NCI-H748 treated with DMSO at 0.1 percent for 48 hours (cell line): ENCODE measurements at places on chromosomes 7 and 10.

DNA sequence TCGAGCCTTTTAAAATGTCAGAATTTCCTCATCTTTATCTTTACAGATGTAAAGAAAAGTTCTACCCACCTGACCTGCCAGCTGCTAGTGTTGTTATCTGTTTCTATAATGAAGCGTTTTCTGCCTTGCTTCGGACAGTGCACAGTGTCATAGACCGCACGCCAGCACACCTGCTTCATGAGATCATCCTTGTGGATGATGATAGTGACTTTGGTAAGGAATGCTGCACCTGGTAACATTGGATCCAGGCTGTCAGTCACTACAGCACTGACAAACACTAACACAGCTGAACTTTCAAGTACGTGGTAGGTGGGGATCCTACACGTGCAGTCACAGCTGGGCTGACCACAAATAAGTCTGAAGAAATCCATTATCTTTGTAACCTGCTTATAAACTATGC lies 77.6 kb downstream of the GALNT11 start:
- DNase-seq = no peak

DNA sequence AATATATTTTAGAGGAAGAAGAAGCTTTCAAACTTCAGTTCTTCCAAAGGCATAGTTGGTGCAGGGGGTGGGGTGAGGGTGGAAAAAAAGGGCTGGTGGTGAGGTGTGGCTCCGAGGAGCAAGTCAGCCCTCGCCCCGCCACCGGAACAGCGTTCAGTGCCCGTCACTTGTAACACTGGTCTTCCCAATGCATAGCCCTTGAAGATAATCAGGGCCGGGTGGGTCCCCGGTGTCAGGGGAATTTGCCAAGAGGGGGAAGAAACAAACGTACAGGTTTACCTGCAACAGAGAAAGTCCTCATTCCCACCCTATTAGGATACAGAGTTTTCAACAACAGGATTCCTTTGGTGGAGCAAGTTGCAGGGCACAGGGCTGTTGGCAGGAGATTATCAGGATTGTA lies 1.5 kb downstream of the SVOPL start:
- no peak for DNase-seq

DNA sequence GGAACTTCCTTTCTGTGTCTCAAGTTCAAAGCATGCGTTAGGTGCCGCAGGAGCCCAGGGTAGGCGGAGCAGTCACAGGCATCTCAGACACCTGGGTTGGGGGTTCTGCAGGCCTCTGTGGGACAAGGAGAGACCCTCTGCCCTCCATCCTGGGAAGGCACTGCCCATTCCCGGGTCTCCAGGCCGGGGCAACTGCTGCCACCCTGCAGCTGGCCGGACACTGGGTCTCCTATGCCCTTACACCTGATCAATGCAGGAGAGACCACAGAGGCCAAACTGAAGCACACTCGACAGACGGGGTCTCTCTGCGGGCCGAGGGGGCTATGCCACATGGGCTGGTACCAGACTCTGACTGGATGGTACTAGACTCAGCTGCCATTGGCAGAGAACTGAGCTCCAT lies 36.9 kb downstream of the YKT6 start:
- DNase-seq = no peak

- peak; percentile 39 for DNase-seq
These were observed 56.5 kb upstream of the EFCAB10 start for GRCh38 chr7:105637755-105638154.

DNA sequence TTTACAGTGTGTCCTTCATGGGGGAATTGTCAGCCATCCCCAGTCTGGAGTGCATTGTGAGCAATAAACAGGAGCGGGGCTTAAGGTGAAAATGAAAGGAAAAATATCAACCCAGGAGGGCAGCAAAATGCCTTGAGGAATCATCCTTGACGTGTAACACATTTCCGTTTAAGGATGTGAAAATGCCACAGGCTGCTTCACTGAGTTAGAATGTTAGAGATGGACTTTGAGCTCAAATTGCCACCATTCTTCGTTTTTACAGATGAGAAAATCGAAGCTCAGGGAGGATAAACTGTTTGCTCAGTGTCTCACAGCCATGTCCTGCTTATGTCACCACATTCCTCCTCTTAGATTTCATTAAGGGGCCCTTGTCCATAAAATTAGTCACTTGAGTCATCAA lies 23.1 kb downstream of the SORCS3 start:
- DNase-seq = no peak

DNA sequence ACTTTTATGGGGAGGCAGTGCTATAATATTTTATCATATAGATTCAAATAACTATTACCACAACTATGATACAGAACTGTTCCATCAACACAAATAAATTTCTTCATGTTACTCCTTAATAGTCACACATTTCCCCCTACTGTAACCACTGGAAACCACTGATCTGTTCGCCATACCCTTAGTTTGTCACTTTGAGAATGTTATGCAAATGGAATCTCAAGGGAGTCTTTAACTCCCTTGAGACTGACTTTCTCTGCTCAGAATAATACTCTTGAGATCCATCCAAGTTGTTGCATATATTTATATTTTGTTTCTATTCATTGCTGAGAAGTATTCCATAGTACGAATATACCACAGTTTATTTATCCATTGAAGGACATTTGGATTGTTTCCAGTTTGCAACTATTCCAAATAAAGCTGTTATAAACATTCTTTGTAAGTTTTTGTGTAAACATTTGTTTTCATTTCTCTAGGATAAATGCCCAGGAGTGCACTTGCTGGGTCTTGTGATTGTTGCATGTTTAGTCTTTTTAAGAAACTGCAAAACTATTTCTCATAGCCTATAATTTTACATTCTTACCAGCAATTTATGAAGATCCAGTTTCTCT lies 19.7 kb upstream of the PON2 start:
- DNase-seq = no peak

DNA sequence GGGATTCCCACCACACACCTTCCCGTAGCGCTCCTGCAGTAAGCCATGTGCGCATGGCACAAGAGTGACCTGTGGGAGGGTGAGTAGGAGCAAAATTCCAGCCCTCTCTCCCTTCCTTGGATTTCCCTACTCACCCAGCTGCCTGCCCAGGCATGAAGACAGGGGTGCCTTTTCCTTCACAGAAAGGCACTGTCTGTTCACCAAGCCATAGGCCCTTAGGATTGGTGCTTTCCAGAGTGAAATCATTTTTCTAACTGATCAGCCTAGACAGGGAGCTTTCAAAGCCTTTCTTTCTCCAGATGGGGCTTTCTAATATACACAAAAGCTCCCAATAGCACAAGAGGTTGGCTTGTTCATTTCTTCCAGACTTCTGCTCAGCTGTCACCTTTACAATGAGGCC lies 79.7 kb downstream of the CTTNBP2 start:
- no peak for DNase-seq

DNA sequence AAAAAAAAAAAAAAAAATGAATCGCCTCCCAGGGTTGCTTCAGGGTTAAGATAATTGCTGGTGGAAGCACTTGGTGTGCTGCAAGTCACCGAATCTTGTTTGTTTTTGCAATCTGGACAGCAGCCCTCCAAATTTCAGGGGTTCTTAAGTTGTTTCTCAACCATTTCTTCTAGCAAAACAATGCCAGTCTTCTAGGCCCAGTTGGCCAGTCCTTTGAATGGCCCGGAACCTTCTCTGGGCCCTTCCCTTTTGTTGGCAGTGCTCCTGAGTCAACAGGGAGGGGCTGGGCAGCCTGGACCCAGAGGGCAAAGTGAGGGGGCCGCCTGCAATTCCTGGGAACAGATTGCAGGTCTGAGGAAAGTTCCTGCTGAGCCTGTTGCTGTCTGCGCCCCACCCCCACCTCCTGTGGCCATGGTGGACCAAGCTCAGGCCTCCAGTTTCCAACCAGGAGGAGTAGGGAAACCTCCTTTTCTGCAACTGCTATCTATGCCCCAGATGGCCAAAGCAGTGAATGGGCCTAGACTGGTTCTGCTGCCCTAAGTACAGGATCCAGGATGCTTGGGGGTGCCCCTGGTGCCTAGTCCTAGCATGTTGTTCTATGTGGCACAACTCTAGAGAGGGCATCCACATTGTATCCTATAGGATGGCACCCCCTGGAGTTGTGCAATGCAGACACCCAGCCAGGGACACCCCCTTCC lies 31.4 kb upstream of the PDCD4 start:
- DNase-seq = no peak

GRCh38 chr10:8312781-8313180 lies 258.3 kb downstream of the GATA3 start:
- no peak for DNase-seq

- DNase-seq = no peak
These were observed 1165.4 kb downstream of the GATA3 start for GRCh38 chr10:9219860-9220259.

DNA sequence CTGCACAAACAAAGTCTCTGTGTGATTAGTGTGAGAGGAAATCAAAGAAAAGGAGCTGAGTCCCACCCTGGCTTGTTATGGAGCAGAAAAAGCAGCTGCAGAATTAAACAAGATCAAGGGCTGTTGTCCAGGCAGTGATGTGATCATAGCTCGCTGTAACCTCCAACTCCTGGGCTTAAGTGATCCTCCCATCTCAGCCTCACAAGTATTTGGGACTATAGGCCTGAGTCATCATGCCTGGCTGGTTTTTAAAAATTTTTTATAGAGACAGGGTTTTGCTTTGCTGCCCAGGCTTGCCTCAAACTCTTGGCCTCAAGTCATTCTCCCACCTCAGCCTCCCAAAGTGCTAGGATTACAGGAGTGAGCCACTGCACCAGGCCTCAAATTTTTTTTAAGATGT lies 88.9 kb downstream of the IPMK start:
- no peak for DNase-seq

GRCh38 chr10:72068901-72069446 lies 19.4 kb downstream of the SPOCK2 start:
- no peak for DNase-seq

GRCh38 chr7:144827621-144828020 lies 8.2 kb downstream of the TPK1 start:
- DNase-seq = no peak

DNA sequence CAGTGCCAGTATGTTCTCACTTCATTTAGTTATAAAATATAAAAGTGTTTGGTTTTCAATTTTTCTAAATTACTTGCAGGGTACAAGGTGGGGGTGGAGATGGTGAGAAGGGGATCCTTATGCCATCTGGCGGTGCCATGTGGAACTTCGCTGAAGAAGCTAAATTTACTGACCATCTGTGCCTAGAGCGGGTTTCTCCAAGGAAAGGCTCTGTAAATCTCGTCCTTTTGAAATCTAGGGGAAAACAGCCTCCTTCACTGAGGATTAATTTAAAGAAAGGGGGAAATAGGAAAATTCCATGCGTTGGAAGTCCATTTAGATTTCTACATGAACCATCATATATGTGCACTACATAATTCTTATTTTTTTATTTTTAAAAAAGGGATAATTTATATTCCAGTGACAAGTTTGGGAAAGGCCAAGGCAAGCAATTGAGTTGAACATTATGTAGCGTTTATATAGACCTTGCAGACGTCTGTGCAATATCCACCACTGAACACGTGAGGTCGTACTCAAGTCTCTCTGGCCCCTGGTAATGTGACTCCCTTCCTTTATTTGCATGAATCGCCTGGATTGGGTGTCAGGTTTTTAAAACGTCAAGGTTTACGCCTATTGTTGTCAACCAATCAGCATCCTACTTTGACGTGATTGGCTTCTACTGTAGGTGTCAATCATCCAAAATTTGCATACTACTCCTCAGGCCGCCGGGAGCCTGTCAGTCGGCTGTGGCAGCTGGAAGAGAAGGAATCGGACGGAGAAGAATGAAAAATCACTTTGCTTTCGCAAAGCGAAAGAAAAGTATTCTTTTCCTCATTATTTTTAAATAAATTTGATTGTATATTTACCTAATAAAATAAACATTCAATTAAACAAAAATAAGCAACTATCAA lies 297.1 kb upstream of the NFE2L3 start:
- DNase-seq = peak; percentile 98

DNA sequence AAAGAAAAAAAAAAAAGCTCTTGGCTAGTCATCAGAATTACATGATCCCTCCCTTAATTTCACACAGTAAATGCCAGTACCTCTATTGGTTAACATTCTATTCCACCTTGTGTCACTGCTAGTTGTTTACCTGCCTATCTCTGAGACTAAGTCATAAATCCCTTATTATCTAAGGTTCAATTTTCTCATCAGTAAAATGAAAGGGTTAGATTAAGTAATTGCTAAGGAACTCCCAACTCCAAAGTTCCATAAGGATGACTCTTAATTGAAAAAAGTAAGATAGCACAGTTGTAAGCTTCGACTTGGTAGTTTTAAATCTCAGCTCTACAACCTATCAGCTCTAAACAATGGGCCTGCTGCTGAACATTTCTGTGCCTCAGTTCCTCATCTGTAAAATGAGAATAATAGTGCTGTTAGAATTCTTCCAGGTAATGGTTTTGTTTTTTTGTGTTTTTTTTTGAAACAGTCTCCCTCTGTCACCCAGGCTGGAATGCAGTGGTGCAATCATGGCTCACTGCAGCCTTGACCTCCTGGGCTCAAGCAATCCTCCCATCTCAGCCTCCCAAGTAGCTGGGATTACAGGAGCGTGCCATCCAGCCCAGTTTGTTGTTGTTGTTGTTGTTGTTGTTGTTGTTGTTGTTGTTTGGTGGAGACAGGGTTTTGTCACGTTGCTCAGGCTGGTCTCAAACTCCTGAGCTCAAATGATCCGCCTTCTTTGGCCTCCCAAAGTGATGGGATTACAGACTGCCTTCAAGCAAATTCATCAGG lies 35.6 kb downstream of the SRPK2 start:
- DNase-seq = no peak

- no peak for DNase-seq
These were observed 158.5 kb upstream of the YAE1 start for GRCh38 chr7:39407723-39408122.

DNA sequence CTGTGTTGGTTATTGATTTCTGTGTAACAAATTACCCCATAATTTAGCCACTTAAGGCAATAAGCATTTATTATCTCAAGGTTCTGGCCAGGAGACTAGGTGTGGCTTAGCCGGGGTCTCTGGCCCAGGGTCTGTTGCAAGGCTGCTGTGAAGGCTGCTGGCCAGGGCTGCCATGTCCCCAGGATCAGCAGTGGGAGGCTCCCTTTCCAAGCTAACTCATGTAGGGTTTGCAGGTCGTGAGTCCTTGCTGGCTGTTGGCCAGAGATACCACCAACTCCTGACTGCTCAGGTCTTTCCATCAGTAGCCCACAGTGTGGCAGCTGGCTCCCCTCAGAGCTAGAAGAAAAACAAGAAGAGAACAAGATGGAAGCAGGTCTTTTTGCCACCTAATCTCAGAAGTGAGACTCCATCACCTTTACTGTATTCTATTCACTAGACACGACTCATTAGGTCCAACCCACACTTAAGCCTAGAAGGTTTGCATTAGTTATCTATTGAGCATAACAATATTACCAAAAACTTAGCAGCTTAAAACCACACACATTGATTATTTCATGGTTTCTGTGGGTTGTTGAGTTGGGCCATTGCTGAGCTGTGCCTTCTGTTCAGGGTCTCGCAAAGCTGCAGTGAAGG lies 185.6 kb downstream of the PFKFB3 start:
- no peak for DNase-seq

GRCh38 chr7:142488036-142488633 lies 230.3 kb upstream of the PRSS58 start:
- no peak for DNase-seq

GRCh38 chr7:117771756-117772155 lies 101.5 kb downstream of the CTTNBP2 start:
- DNase-seq = no peak

- DNase-seq = no peak
These were observed 349.3 kb upstream of the KIAA1217 start for GRCh38 chr10:23859598-23859997.

GRCh38 chr7:3175285-3175902 lies 125.7 kb upstream of the SDK1 start:
- no peak for DNase-seq

- no peak for DNase-seq
These were observed 53.3 kb downstream of the AKAP9 start for GRCh38 chr7:91993976-91994375.

GRCh38 chr10:127216274-127216673 lies 19.9 kb upstream of the INSYN2A start:
- DNase-seq = no peak
